ENCODE measurements at places on chromosomes 5 and 9.

- DNase-seq, result no peak
Observed at GRCh38 chr5:136222580-136223235, 29.7 kb upstream of the SMIM32 start.

- no peak for DNase-seq
Observed at GRCh38 chr5:74422030-74422429, 218.5 kb downstream of the ENC1 start.

- no peak for DNase-seq
Observed at GRCh38 chr5:33091571-33092363, 349.0 kb upstream of the TARS1 start.

GRCh38 chr9:123265833-123266232, 2.6 kb downstream of the STRBP start:
- no peak for DNase-seq

GRCh38 chr9:129619787-129620668, 873 bp downstream of the C9orf50 start:
- no peak for DNase-seq

DNA sequence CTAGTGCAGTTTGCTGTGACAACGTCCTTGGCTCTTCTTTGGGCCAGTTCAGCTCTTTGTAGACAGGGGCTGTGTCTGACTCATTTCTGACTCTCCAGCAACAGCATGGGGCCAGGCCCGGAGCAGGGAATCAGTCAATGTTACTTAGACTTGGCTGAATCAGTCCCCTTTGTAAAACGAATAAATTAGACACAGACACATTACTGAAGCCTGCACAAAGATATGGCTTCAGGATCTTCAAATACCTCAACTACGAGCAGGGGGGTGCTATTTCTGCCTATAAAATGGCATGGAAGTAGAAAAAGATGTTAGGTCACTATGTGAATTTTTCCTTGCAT, 204.7 kb downstream of the TTLL11 start:
- no peak for DNase-seq

- DNase-seq, result no peak
Observed at GRCh38 chr9:117334101-117334500, 80.8 kb downstream of the ASTN2 start.

GRCh38 chr9:129089246-129089645, 8.3 kb downstream of the DOLPP1 start:
- no peak for DNase-seq

- no peak for DNase-seq
Observed at GRCh38 chr9:135826188-135826545, 81.2 kb downstream of the CAMSAP1 start.

DNA sequence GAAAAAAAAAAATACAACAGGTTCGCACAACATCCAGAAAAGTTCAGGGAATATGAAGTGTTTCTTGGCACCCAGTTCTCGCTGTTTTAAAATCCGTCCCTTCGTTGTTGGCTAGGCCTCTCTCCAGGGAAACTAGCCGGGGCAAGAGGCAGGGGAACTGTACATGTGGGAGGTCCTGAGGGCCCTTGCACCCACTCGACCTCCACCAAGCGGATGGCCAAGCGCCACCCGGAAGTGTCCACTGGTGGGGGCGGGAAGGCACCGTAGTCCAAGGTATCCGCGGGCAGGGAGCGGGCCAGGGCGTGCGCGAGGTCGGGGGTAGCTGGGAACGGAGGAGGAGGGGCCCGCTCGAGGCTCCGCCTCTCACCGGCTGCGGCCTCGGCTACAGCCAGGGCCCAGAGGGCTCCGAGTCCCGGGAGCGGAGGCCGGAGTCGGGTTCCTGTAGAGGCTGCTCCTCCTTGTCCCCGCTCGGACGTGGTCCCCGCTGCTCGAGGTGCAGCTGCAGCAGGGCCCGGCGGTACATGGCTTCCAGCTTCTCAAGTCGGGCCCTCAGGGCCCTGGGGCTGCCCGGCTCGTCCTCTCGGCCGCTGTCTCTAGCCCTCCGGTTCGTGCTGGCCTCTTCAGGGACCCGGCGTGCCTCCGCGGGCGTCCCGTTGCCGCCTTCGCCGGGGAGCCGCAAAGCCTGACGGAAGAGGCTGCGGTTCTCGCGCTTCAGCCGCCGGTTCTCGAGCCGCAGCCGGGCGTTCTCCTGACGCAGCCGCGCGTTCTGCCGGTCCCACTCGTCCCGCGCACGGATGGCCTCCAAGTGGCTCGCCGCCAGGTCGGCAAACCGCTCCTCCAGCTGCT, 720 bp downstream of the TUSC1 start:
- no peak for DNase-seq

DNA sequence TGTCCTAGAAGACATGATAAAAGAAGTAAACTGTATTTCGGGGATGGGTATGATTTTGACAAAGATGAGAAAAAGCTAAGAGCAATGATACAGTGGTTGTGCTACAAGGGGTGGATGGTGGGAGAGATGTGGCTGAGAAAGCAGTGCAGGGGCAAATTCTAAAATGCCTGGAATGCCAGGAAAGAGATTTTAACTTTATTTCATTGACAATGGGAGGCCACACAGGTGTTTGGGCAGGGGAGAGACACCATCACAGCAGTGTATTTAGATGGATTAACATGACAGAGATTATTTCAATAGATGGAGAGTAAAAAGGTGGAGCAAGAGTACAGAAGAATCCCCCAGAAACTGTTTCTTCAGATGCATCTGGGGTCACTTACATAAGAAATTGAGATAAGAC, 71.2 kb downstream of the MAMDC2 start:
- no peak for DNase-seq

DNA sequence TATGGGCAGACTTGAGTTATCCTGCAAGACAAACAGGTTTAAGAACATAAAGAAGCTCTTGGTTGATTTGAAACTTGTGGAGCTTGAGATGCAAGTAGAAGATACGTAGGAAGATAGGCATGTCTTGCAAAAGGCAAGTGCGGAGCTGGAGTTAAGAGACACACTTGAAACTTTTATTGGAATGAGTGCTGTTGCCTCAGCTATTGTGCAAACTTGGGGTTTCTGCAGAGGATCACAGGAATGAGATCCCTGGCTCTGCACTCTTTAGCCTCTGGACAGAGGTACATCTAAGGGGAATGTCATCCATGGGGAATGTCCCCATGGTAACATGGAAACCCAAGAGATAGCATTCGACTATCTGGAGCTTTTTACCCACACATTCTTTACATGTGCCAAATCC, 121.1 kb downstream of the ADCY2 start:
- DNase-seq, result no peak

DNA sequence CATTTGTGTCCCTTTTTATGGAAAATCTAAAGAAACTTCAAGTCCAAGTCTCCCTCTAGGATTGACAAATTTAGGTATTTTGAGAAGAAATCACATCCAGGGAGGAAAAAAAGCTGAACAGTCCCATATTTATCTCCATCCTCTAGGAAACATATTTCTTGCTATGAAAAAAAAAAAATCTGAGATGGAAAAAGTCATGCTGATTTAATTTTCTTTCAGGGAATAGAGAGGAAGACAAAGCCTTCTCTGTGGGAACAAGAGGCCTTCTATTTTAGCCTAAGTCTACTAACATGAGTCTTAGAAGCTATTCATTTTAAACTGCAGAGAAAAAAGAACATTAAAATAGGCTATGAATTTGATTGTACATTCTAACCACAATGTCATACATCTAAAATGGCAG, 63.1 kb upstream of the CDK5RAP2 start:
- DNase-seq, result no peak

DNA sequence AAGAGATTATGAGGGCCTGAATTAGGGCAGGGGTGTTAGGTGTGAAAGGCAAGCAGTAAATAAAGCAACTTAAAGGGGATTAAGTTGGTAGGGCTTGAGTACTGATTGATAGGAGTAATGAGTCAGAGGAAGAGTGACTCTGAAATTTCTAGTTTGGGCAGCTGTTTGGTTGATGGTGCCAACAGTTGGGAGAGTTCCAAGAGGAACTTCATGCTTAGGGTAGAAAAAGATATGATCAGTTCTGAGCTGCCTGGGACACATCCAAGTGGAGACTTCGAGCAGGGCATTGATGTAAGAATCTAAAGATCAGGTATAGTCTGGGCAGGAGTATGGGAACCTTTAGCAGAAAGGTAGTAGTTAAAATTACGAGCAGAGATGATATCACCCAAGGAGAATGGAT, 10.2 kb downstream of the MAMDC2 start:
- DNase-seq, result no peak

GRCh38 chr5:87195104-87195591, 72.5 kb upstream of the RASA1 start:
- no peak for DNase-seq

DNA sequence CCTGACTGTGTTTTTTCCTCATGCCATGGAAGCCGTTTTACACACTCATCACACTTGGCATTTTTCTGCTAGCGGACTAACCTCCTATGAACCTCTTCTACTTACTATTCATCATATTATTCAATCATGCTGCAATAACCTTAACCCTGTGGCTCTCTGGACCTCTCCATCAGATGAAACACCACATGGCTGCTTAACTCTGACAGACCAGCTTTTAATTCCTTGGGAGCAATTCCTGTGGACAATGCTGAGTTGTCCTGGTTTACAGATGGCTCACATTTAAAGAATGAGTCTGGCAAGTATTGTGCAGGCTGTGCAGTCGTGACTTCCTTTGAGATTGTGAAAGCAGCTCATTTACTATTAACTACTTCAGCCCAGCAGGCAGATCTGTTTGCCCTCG, 9.0 kb downstream of the OR1J1 start:
- no peak for DNase-seq

GRCh38 chr9:34783951-34784487, 74.1 kb upstream of the CCL21 start:
- DNase-seq, result no peak

- no peak for DNase-seq
Observed at GRCh38 chr5:145937432-145938250, 1.3 kb downstream of the SH3RF2 start.

GRCh38 chr9:34145165-34145564, 18.7 kb upstream of the DCAF12 start:
- no peak for DNase-seq

DNA sequence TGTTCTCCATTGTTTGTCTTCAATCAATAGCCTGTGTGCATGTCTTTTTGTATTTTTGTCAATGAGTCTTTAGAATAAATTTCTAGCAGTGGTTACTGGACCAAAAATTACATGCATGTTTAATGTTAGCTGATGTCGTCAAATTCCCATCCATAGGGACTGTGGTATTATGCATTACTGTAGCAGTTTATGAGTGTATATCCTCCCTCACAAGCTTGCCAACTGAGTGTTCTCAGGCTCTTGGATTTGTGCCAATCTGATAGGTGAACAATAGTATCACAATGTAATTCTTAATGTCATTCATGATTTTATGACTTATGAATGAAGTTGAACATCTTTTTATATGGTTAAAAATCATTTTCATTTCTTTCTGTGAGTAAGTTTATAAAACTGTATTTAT, 13.0 kb downstream of the SNX24 start:
- DNase-seq, result no peak

- DNase-seq, result no peak
Observed at GRCh38 chr5:100188778-100189177, 346.4 kb upstream of the FAM174A start.

GRCh38 chr5:130102960-130103359, 198.7 kb downstream of the CHSY3 start:
- DNase-seq, result no peak

DNA sequence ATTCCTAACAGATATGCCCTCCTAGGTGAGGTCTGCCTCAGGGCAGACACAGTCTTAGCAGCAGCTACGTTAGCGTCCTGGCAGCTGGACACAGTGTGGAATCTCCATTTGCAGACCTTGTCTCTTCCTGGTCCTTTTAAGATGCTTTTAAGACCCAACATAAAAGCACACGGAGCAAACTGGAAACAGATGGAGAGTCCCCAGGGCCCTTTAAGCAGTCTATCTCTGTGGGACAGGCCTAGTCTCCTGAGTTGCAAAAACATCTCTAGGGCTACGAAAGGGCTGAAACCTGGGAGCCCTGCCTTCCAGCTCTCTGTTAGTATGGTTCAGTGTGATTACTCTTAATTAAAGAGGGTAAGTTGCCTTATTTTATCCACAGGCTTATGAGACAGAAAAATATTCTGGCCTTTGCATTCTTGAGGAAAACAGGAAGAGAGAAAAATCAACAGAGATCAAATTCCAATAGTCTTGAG, 66.0 kb upstream of the GNA14 start:
- DNase-seq, result no peak

DNA sequence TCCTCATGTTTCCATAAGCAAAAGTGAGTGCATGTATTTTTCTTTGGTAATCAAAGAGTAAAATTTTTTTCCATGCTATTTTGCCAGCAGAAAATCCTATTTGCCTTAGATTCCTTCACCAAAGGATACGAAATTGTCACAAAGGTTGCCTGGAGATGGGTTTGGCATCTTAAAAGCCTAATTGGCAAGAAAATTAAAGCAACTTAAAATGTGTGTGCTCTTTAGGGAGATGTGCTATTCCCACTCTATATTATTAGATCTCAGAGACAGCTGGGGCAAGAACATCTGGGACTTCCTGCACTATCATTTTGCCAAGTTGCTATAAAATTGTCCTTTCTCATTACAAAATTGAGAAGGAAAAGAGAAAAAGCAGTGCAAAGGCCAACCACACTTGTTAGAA, 146.1 kb downstream of the PLCXD3 start:
- no peak for DNase-seq

- no peak for DNase-seq
Observed at GRCh38 chr9:93466416-93467061, 13.2 kb upstream of the FAM120AOS start.

- no peak for DNase-seq
Observed at GRCh38 chr5:33824516-33825195, 67.1 kb downstream of the ADAMTS12 start.

DNA sequence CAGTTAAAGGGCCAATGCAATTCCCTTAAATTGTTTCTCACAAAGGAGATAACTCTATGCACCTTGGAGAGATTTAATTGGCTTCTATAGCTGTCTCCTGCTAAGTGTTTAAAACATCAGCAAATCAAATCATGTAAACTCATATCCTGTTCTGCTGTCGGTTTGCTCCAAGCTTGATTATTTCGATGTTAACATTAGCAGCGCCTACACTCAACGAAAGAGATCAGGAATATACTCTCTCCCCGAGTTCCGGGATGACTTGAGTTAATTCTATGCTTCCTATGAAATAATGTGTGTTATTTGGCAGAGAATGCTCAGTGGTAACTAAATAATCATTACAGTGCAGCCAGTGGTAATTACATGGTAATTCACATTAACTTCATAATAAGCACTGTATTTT, 338.6 kb downstream of the EBF1 start:
- no peak for DNase-seq

- DNase-seq, result no peak
Observed at GRCh38 chr5:21856987-21857386, 996.2 kb downstream of the CDH12 start.
